HTR-8/SVneo (cell line): ENCODE measurements at places on chromosomes 3 and 15.

DNA sequence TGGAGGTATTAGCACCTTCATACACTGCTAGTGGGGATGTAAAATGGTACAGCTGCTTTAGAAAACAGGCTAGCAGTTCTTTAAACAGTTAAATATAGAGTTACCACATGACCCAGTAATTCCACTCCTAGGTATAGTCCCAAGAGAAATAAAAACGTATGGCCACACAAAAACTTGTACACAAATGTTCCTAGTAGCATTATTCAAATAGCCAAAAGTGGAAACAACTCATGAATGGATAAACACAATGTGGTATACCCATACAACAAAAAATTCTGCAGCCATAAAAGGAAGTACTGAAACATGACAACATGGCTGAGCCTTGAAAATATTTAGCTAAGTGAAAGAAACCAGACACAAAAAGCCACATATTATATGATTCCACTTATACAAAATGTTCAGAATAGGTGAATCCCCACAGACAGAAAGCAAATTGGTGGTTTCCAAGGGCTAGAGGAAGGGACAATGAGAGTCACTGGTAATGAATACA, 40.8 kb upstream of the KLF13 start:
- no peak for DNase-seq

- no peak for DNase-seq
These were observed 26.8 kb upstream of the SLCO2A1 start for GRCh38 chr3:134056464-134056891.

- no peak for DNase-seq
These were observed 149.8 kb upstream of the ROBO1 start for GRCh38 chr3:79917561-79917960.

- no peak for DNase-seq
These were observed 7.9 kb downstream of the FBN1 start for GRCh38 chr15:48637639-48638038.

- no peak for DNase-seq
These were observed at the start of gene THRB for GRCh38 chr3:24494618-24495325. Gene THRB, minus strand, starts transcription at chr3:24494850.

DNA sequence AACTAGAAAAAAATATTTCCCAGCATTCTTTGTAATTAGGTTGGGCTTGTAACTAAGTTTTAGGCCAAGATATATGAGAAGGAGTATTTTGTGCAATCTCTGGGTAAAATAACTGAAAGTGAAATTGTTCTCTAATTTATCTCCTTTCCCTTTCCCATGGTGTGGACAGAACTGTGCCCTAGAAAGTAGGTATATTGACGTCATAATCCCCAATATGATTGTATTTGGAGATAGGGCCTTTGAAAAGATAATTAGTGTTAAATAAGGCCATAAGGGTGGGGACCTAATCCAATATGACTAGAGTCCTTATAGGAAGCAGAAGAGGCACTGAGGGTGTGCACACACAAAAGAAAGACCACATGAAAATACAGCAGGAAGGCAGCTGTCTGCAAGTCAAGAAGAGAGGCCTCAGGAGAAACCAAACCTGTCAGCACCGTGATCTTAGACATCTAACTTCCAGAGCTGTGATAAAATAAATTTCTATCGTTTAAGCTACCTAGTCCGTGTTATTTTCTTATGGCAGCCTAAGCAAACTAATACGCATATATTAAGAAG, 106.6 kb downstream of the KCNH8 start:
- DNase-seq: no peak

GRCh38 chr15:37625576-37625975, 308.9 kb upstream of the TMCO5A start:
- DNase-seq: no peak

- no peak for DNase-seq
These were observed 21.7 kb downstream of the THSD4 start for GRCh38 chr15:71136793-71137518.
